ENCODE measurements at places on chromosomes 3 and 15. TPM values are rescaled to one million over a fixed set of nuclear protein-coding genes. Genes with fewer than 3 reads are reported as not detected.

DNA sequence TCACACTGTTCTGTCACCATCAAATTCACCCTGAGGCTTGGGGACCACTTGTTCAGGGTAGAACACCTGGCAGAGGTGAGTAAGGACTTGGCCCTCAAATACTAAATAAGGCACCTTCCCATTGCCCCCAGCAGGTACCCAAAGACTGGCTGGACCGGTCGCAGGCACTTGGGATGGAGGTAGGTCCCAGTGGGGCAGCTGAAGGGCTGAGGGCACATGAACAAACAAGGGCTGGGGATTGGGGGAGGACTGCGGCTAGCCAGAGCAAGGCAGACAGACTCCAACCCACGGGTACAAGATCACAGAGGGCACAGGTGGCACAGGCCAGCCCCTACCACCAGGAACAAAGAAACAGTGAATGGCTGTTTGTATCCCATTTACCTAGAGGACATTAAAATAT, 1.9 kb downstream of the MRPS25 start:
- H3K4me3 ChIP-seq, result peak overlapping the region; percentile 88
- H3K27ac ChIP-seq, result no peak overlapping the region

Gene TM6SF1
- total RNA-seq, result not detected

Gene STRIT1
- total RNA-seq, result not detected

GRCh38 chr3:4814305-4814903, 164.8 kb upstream of the BHLHE40 start:
- DNase-seq, result peak; percentile 66
- peaks cover 33% of the 10 kb centered on the region for H3K36me3 ChIP-seq
- H3K27ac ChIP-seq, result peak overlapping the region; percentile 55
- H3K4me1 ChIP-seq, result peaks cover 19% of the 10 kb centered on the region
- no peaks in the 10 kb centered on the region for H3K27me3 ChIP-seq
- no peak overlapping the region for H3K4me3 ChIP-seq

- no peak for DNase-seq
- H3K27me3 ChIP-seq, result no peaks in the 10 kb centered on the region
- peak overlapping the region; percentile 95 for H3K27ac ChIP-seq
- peaks cover 46% of the 10 kb centered on the region for H3K4me1 ChIP-seq
These were observed 32.3 kb downstream of the B3GNT5 start for GRCh38 chr3:183285318-183285717.
